SK-N-SH (cell line): ENCODE measurements at places on chromosomes 5 and 9.

GRCh38 chr5:88550736-88551135, 282.1 kb upstream of the TMEM161B start:
- DNase-seq, result no peak

- no peak for DNase-seq
Measured at GRCh38 chr5:6501701-6502100, 53.0 kb downstream of the UBE2QL1 start.

- no peak for DNase-seq
Measured at GRCh38 chr9:20651939-20652338, 29.6 kb upstream of the MLLT3 start.

- no peak for DNase-seq
Measured at GRCh38 chr9:77475641-77476473, 172.3 kb downstream of the GNA14 start.

- DNase-seq, result no peak
Measured at GRCh38 chr9:93132946-93133680, 938 bp downstream of the NINJ1 start.

- no peak for DNase-seq
Measured at GRCh38 chr5:1167361-1167727, 34.1 kb upstream of the SLC6A19 start.

DNA sequence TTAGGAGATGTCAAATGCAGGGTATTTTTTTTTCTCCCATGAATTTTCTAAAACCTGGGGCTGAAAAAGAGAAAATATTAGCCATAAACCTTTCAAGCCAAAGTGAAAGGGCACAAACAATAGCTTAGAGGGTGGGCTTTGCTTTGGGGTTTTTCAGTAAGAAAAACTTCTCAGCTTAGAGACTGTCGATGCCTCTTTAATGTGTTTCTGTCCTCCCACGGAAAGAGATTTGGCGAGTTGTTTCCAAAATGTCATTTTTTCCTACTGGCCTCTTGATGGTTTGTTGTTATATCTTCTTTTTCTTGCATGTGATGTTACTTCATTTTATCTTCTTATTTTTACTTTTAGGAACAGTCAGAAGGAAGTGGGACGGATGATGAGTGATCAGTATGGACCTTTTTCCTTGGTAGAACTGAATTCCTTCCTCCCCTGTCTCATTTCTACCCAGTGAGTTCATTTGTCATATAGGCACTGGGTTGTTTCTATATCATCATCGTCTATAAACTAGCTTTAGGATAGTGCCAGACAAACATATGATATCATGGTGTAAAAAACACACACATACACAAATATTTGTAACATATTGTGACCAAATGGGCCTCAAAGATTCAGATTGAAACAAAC, 177.3 kb downstream of the SMARCA2 start:
- no peak for DNase-seq

GRCh38 chr5:77209495-77210090, 887 bp upstream of the PDE8B start:
- no peak for DNase-seq

GRCh38 chr9:132896264-132896663, 17.6 kb downstream of the SPACA9 start:
- no peak for DNase-seq

- DNase-seq, result peak; percentile 69
Measured at GRCh38 chr5:945691-946551, 53.2 kb downstream of the TRIP13 start.

DNA sequence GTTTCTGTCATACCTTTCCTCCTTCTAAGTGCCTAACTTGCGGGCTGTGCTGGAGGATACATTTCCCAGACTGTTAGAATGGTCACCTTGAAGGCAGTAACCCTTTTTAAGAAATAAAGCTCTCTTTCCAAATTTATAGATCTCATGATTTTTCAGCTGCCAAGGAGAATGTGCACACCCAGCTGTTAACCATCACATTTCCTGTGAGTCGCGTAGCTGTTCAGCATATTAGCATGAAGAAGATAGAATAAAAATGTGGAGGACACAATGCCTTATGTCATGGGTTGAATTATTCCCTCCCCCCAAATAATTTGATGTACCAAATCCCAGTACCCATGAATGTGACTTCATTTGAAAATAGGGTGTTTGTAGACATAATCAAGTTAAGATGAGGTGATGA, 729.4 kb downstream of the MTRR start:
- DNase-seq, result no peak

- peak; percentile 80 for DNase-seq
Measured at GRCh38 chr5:95620870-95621838, 1.3 kb downstream of the GPR150 start.

- DNase-seq, result no peak
Measured at GRCh38 chr9:134403682-134404301, 77.5 kb downstream of the RXRA start.

DNA sequence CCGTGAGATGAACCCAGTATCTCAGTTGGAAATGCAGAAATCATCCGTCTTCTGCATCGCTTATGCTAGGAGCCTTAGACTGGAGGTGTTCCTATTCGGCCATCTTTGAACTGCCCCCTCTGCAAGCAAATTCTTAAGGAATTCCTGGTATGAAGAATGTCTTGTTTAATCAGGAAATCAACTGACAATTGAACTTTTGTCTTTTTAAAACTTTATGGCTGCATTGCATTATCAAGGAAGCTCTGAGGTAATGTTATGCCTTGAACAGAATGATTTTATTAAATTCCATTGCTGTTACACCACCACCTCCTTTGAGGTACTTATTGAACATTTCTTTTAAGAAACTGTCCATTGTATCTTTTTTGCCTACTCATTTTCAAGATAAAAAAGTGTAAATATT, 1915.7 kb upstream of the CDH9 start:
- DNase-seq, result no peak

DNA sequence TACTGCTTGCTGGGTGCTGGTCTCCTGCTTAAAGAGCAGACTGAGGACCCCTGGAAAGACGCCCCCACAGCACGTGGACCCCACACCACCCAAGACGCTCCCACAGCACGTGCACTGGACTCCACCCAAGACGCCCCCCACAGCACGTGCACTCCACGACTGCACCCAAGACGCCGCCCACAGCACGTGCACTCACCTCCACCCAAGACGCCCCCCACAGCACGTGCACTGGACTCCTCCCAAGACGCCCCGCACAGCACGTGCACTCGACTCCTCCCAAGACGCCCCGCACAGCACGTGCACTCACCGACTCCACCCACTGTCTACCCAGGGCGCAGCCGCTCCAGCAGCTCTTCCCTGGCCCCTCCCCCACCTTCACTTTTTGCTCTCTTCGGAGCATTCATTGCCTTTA, 50.5 kb downstream of the EHMT1 start:
- DNase-seq, result no peak

DNA sequence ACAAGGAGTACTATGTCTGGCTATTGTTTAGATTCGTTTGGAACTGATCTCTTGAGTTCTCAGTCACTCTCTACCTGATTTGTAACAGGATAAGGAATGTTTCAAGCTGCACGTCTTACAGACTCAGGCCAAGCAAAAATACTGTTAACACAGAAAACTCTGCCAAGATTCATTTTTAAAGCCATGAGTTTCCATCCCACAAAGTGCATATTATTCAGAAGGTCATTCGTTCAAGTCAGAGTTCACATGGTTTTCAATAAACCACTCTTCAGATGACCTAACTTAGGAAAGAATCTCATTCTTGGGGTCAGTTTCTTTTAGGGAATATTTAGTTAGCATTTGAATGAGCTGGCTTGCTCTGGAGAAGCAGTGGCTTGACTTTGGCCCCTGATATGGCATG, 49.3 kb downstream of the F2R start:
- no peak for DNase-seq

DNA sequence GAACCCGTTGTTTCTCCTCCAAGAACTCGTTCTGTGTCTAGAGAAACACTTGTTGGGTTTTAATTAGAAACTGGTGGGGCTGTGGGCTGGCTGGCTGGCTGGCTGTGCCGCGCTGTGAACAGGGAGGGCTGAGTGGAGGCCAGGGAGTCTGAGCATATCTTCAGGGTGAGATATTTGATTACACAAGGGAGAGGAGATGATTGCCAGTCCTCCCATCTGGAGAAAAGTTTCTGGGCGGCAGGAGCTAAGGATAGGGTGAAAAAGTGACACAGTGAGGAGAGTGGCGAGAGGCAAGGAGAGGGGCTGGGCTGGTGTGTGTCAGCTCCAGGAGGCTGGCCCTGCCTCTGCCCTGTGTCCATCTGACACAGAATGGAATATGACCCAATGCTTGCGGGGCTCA, 63.0 kb downstream of the GDNF start:
- DNase-seq, result no peak

DNA sequence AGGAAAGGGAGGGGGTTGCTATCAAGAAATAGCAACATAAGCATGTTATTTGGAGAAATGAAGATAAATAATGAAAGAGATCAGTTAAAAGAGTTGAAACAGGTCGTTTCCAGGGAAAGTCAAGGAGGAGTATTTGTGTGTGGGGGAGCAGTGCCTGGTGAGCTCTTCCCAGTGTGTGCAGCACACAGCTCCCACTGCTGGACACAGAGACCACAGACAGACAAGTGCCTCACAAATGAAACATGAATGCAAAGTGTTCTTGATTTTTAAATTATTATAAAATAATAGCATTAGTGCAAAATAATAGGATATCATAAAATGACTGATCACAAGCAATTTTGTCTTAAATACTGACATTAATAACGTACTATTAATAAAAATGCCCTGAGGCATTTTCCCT, 40.8 kb downstream of the LIFR start:
- DNase-seq, result peak; percentile 17

DNA sequence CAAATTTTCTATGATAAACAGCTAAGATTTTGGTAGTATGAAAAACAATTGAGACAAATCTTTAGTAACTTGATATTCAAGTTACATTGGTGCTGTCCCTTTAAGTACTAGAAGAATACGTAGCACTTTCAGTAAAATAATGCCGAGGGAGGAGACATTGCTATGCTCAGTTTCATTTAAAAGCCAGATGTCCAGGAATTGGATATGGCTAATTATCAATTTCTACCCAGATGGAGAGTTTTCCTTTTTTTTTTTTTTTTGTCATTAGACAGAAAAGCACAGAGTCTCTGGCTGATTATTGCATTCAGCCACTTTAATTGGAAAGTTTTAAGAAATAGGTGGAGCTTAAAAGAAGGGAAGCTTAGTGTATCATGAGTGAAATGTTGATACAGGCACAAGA, 40.4 kb upstream of the APC start:
- DNase-seq, result no peak

DNA sequence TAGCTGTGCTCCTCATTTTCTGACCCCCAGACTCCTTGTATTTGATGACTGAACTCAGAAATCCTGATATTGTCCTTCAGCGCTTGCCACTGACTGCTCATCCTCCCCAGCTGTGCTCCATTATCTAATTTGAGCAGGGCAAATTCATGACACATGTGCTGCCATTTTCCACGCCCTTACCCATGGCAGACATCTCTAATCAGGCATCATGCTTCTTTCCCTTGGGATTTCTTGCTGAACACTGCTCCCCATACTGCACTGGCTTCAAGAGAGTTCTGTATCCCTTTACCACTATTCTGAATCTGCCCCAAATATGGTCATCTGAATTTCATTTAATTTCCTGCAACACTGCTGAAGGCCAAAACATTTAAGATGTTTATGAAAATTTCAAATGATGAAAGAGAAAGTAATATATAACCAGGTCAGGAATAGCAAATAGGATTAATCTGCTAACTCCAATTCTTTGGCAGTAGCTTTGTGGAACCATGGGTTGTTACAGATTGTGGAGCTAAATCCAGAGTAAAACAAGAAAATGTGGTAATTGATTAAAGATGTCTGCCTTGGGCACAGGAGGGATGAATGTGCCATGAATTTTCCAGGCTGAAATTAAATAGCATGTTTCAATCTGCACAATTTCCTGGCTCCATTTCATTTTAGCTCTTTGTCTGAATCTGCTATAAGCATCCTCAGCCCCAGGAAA, 93.6 kb downstream of the CYFIP2 start:
- DNase-seq, result peak; percentile 39

DNA sequence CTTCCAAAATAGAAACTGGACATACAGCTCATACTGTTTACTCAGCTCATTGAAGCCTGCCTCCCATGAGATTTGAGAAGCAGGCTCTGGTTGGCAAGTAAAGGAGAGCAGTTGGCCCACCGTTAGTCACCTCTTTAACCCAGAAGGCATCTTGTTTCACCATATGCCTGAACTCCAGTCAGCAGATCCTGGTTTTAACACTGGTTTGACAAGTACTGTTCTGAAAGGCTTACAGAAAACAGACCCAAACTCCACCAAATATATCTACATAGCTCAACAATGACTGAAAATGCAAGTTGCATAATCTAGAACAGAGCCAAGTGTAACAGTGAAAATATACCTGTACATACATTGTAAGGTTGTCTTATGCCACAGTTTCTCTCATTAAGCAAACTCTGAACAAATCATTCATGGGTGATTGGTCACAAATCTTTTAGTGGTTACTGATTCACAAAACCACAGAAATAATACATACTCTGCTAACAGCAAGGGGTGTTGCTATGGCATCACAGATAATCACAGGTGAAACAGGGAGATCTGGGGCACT, 198.8 kb downstream of the BNC2 start:
- DNase-seq, result no peak

DNA sequence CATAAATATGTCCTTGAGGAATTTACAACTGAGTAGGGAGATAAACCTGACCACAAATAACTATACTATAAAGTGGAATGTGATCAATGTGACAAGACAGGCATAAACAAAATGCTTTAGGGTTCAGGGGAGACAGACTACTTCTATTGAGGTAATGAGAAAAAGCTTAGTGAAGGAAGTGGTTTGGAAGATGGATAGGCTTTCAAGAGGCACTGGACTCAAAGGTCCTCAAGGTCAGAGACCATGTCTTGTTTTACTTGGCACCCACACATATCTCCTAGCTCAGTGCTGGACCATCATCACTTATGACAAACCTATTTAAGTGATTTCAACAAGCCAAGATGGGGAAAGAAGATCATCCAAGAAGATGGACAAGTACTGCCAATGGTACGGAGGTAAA, 257.8 kb downstream of the BNC2 start:
- no peak for DNase-seq
